Eye (tissue), 1 donor: ENCODE measurements at places on chromosomes 11 and 22.

DNA sequence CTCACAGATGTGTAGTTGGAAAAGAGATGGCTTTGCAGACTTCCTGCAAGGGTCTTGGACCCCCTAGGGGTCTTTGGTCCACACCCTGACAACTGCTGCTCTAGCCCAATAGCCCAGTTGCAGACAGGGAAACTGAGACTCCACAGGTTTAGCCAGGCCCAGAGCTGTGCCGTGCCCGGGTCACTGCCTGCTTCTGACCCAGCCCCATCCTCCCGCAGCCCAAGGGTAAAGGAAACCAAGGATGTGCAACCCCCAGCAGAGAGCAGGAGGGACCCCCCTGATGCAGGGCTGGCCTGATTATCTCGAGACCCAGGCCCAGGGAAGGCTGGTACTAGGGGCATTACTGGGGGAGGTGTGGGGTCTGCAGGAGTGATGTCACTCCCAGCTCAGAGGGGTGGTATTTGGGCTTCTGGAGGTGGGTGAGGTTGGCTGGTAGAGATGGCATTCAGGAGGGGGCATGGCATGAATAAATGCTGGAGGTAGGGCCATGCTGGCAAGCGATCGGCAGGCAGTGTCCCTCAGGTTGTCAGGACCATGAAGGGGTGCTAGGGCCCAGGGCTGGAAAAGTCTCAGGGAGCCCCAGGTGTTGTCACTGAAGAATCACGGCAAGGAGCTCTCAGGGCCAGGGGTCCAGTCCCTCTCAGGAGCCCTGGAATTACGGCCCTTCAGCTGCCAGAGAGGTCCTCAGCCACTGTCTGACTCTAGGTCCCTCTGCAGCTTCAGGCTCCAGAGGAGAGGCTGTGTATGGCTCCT lies 21.1 kb downstream of the MYO7A start:
- DNase-seq, result no peak

- DNase-seq, result no peak
Observed at GRCh38 chr11:87150936-87151335, 113.2 kb downstream of the TMEM135 start.

DNA sequence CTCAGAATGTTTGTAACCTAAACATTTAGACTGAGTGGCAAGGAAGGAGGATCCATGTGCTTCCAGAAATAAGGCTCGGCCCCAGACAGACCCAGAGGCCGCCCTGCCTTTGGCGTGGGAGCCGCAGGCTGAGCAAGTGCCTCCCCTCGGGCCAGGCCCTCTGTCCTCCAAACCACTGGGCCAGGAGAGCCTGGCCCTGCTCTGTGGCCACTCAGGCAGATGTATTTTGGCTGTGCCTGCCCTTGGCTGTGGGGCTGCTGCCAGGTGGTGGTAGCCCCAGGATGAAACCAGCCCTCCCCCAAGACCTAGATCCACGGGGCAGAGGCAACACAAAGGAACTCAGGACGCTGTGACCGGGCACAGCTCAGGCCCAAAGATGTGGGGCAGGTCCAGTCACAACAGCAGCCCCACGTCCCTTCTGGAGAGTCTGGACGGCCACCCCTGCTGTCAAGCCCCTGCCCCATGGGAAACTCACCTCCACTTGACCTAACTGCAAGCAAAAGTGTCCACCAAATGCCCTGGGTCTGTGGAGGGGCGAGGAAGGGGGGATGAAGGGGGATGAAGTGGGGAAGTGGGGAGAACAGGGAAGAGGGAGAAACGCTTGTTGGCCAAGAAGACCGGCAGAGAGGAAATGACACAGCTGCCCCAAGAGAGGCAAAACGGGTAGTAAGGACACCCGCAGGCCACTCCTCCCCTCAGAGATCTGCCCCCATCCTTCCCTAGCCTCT lies 24.0 kb downstream of the PISD start:
- no peak for DNase-seq

DNA sequence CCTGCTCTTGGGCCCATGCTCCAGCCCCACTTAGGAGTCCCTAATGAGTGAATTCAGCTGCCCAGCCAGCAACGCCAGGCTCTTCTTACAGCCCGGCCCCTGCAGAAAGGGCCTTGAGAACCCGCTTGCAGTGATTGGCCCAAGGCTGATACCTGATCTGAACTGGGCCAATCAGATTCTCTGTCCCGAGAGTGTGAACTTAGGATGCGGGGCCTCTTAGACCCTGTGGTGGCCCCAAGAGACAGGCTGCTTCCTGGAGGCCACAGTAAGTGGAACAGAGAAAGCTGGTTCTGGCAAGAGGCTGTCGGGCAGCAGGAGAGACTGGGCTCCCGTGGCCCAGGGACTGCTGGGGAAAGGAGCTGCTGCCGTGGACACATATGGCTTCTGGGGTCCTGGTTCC lies 11.5 kb downstream of the VSTM5 start:
- no peak for DNase-seq

DNA sequence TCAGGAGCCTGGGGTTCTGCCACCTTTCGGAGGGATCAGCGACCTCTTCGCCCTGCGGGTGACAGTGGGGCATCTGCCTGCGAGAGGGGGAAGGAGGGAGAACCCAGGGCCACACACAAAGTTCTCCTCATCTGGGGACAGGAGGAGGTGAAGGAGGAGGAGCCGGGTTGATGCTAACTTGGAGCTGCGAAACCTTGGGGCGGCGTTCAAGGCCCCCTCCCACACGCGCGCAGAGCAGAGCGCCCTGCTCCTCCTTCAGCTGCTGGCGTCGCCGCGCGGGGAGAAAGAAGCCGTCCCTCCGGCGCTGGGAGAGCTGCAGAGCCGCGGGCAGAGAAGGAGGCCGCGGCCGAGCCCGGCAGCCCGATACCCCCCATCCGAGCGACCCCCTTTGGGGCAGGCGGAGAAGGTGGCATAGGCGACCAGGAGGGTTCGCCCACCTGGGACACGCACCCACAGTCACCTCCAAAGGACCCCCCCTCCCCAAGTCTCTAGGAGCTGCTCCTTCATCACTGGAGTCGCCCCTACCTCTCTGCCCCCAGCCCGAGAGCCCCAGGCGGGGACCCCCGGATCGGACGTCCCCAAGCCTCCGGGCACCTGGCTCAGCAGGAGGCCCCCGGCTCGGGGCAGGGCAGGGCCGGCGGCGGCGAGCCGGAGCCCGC lies at the start of gene RASD2:
Gene RASD2 (plus strand): TSS at position 237 of the 659 bp plus-strand sequence. CDS start 5,979 bp downstream, outside the sequence.
- peak; percentile 73 for DNase-seq

DNA sequence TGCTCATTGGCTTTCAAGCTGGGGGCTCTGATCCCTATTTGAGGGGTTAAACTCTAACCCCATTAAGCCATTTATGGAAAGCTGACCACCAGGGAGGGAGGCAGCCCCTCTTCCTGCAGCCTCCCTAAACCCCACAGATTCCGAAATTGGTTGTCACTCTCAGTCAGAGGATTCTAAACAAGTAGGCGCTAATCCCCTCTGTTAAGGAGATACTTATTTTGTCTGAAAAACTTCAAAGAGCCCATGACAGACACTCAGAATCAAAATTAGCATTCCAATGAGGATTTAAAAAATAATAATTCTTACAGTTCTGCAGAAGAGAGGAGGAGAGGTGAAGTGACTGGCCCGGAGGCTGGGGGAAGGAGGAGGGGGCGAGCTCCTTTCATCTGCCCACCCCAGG lies 69.7 kb upstream of the LMO1 start:
- DNase-seq, result peak; percentile 33

- no peak for DNase-seq
Observed at GRCh38 chr11:3920148-3920852, 64.8 kb downstream of the STIM1 start.

DNA sequence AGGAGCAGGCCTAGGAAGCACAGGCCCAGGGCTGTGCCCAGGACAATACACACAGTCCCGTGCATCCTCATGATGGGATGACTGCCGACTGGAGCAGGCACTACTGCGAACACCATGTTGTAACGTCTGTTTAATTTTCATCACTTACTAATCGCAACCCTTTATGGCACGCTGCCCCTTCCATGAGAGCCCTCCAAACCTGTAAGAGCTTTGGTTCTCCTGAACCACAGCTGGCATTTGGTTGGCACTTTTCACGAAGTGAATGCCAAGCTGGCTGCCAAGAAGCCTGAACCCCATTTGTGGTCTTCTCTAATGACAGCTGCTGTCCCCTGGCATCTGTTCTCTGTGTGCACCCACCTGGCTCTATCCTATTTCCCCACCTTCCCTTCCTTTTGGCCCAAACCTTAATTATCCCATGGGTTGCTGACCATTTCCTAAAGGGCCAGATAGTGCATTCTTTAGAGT lies 36.5 kb downstream of the APOL1 start:
- no peak for DNase-seq

DNA sequence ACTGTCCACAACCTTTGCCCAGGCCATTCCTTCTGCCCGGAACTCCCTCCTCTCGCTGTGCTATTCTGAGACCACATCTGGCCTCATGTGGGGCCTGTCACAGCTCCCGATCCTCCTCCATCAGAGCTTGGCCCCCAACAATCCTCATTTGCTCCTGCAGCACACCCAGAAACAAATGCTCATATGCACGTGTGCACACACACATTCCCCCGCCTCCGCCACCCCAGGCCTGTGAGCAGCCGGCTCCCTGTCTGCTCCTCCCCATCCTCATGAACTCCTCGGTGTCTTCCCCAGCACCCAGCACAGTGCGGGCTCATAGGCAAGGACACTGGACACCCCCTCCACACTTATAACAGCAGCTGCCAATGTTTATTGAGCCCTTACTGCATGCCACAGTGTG lies 29.7 kb upstream of the PICK1 start:
- no peak for DNase-seq

DNA sequence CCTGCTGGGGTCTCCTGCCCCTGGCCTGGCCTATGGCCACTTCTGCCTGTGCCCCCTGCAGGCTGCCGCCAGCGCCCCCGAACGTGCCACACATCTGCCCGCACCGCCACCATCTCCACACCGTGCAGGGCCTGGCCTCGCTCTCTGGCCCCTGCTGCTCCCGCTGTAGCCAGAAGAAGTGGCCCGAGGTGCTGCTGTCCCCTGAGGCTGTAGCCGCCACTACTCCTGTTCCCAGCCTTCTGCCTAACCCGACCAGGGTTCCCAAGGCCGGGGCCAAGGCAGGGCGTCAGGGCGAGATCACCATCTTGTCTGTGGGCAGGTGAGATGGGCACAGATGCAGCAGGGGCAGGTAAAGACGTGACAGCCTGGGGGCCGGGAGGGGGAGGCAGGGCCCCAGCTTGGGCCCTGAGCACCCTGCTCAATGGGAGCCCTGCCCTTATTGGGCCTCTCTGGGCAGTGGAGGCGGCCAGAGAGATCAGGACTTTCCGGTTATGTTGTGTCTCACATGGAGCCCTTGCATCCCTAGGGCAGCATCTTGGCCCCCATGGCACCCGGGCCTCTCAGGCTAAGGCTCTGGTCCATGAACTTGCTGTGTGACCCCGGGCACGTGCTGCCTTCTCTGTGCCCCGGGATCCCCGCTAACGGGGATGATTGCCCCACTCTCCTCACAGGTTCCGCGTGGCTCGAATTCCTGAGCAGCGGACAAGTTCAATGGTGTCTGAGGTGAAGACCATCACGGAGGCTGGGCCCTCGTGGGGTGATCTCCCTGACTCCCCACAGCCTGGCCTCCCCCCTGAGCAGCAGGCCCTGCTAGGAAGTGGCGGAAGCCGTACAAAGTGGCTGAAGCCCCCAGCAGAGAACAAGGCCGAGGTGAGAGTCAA lies 18.5 kb downstream of the RELT start:
- no peak for DNase-seq

DNA sequence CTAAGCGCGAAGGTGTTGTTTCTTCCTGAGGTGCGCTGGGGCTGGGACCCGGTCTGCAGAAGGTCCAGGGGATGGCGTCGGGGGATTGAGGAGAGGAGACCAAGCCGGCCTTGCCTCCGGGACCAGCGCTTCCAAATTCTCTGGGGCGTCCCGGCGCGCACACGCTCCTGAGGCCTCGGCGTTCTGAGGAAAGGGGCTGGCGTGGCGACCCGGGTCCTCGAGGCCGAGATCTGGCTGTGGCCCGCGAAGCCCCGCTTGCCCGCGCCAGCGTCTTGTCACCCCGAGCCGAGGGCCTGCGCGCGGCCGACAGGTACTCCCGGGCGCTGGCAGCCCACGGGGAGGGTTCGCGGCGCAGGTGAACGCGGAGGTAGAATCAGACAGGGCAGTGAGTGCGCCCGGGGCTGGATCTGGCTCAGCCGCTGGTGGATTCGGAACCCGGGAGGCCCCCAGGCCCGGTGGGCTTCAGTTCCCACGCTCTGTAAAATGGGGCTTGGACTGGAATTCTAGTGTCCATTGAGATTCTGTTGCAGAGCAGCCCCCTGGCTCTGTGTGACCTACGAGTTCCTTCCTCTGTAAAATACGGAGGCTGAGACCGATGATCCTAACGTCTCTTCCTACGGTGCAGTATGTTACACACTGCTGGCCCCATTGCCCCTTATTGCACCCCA lies 14.7 kb downstream of the SSH3 start:
- DNase-seq, result no peak

DNA sequence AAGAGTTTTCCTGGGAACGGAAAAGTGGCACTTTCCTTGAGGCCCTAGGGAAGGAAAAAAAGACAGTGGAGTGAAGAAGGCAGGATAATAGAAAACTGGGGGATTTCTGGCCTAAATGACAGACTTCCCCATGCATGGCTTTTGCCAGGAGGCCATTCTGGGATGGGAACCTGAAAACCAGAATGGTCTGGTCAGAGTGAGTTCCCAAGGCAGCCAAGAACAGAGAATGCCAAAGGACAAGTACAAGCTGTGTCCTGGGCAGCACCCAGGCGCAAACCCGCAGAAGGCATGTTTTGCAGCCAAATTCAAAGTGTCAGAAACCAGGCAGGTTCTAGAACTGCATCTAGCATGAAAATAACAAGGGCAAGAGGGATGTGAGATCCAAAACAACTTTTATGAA lies 162.4 kb downstream of the SPON1 start:
- DNase-seq, result no peak

GRCh38 chr11:59710136-59710847 lies 3.4 kb downstream of the OR10V1 start:
- no peak for DNase-seq

- no peak for DNase-seq
Observed at GRCh38 chr11:61347916-61348461, 13.7 kb downstream of the CYB561A3 start.

DNA sequence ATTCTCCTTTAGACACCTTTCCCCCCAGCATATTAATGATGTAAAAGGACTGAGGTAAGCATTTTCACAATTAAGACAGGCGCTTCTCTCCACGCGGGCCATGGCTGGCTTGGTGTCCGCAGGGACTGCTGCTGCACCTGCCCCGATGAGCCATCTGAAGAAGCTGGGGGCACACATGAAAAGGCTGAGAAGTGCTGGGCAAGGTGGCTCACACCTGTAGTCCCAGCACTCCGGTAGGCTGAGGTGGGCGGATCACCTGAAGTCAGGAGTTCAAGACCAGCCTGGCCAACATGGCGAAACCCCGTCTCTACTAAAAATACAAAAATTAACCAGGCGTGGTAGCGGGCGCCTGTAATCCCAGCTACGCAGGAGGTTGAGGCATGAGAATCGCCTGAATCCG lies 21.3 kb downstream of the KRTAP5-6 start:
- DNase-seq, result no peak

GRCh38 chr11:11239959-11240358 lies 113.1 kb downstream of the CSNK2A3 start:
- DNase-seq, result no peak

GRCh38 chr11:43943931-43944751 lies 1.7 kb downstream of the C11orf96 start:
- DNase-seq, result peak; percentile 50

DNA sequence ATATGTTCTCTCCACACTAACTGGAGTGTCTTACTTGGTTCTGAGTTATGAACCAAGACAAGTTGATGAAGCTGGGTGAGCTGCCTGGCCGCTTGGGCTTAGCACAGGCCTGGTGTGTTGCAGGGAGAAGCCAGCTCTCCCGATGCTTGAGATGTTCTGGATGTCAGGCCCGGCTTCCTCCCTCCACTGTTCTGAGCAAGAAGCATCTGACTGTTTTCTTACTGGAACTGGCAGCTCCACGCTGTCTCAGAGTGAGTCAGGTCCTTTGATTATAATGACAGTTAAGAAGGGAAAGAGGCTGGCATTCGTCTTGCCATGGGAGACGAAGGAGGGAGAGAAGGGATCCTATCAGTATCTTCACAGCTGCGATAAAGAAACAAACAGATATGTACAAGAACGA lies 46.5 kb upstream of the CRTAM start:
- DNase-seq, result no peak
